ENCODE measurements at places on chromosomes 5 and 9. TPM values are rescaled to one million over a fixed set of nuclear protein-coding genes. Genes with fewer than 3 reads are reported as not detected.

The PCDHGB3 gene
- 0.66 TPM for total RNA-seq

The S1PR3 gene
- 3.0 TPM for total RNA-seq

The AQP7 gene
- total RNA-seq = not detected

The ZNF366 gene
- not detected for total RNA-seq

The PHYHD1 gene
- 1.0 TPM for total RNA-seq

The TRAPPC13 gene
- 21.7 TPM for total RNA-seq

The ADCY2 gene
- total RNA-seq = not detected

The RLN2 gene
- 1.1 TPM for total RNA-seq

The CTSV gene
- 0.24 TPM for total RNA-seq

DNA sequence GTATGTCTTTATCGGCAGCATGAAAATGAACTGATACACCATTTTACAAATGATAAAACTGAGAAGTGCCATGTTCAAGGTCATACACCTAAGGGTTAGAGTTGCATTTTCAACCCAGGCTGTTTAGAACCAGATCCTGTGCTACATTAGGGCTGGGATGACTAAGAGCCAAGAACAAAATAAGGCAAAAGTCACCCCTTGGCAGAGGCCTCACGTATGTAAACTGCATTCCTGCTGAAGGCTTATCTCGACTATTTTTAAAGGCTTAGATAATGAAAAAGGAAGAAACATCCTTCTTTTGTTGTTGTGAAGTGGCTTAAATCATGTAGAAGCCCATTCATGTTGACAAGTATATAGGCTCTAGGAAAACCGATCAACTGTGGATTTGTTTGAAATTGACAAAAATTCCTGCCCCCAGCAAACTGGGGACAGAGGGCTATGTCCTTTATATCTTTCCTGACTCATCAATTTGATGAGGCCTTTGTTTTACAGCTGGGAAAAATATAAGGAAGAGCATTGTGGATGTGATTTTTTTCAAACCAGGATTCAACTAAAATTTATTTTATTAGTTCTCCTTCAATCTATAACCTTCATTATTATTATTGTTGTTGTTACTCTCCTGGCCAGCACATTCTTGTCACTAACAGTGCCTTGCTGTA lies 196.5 kb downstream of the SNX18 start:
- no peak for DNase-seq

- no peak for DNase-seq
Measured at GRCh38 chr9:27276193-27277030, 20.5 kb downstream of the EQTN start.

DNA sequence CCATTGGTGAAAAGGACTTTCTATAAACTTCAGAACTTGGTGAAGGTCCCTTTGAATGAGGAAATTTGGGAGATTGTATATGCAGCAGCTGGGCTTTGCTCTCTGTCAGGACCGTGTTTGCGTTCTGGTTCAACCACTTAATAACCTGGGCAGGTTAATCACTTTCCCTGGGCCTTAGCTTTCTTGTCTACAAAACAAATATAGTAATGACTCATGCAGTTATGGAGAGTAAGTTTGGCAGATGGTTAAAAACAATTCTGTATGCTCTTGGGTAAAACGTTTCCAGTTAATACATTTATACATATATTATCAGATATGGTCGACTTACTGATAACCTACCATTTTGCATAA lies 197.0 kb downstream of the ARHGEF28 start:
- no peak for DNase-seq

DNA sequence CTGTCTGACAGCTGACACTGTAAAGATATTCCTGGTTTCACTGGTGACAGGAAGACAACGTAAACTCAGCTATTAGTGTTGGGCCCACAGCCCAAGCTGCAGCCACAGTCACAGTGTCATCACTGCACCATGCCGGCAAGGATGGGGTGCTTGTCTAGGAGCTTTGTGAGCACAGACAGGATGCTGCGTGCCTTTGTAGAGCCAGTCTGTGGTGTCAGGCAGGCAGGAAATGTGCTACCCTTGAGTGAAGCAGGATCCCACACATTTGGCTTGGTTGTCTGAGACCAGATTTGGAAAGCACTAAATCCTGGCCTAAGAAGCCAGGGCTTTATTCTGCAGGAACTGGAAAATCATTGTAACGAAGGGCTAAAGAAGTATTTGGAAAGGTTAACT lies 121.6 kb upstream of the ADAMTS16 start:
- DNase-seq = no peak

GRCh38 chr9:68704814-68705530 lies at the start of gene PIP5K1B:
TSS of gene PIP5K1B (plus strand) at chr9:68705240. CDS start at chr9:68822615, 117,375 bp downstream.
- DNase-seq = peak; percentile 44

- no peak for DNase-seq
Measured at GRCh38 chr5:175104677-175105076, 339.3 kb downstream of the DRD1 start.

DNA sequence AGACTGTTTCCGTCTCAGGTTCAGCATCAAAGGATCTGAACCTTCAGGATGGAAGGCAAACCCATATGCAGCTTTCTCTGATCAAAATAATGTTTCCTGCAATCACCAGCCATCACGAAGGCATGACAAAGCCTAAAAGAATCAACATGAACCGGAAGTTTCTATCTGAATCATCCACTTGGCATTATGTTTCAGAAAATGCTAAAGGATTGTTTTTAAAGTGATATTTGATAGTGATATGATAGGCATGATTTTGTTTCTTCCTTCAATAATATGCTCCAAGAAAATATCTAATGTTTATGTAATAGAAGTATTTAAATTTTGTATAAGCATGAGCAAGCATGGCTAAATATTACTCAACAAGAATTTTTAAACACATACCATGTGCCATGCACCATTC lies 219.6 kb downstream of the PLK2 start:
- DNase-seq = no peak

- DNase-seq = no peak
Measured at GRCh38 chr5:73747696-73748380, 121.8 kb downstream of the ARHGEF28 start.

GRCh38 chr9:75106857-75107256 lies 18.5 kb downstream of the OSTF1 start:
- DNase-seq = no peak

- no peak for DNase-seq
Measured at GRCh38 chr9:81183761-81184160, 505.6 kb downstream of the TLE1 start.

DNA sequence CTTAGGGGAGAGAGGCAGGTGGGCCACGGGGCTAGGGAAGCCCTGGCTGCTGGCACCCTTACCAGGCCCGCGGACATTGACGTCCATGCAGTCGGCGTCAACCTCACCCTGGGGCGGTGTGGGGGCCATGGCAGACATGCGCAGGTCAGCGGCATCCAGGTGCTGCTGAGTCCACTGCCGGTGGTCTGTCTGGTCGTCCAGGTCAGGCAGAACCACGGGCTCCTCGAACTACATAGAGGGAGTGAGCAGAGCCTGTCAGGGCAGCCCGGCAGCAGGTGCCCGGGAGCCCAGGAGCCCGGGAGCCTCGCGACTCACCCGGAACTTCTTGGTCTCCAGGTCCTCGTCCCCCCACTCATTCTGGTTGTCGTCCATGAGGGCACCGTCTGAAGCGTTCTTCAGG lies 18.8 kb upstream of the SEC16A start:
- DNase-seq = no peak

DNA sequence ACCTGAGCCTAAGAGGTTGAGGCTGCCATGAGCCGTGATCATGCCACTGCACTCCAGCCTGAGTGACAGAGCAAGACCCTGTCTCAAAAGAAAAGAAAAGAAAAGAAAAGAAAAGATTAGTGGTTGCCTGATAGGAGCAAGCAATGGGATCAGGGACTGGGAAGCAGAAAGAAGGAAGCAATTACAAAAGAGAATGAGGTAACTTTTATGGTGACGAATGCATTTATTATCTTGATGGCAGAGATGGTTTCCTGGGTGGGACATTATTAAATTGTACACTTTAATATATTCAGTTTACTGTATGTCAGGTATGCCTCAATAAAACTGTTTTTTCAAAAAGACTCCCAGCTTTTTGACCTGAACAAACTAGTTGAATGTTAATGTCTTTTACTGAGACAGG lies 7.5 kb upstream of the PFDN1 start:
- no peak for DNase-seq

GRCh38 chr5:139745132-139745799 lies 50.3 kb upstream of the PSD2 start:
- no peak for DNase-seq

DNA sequence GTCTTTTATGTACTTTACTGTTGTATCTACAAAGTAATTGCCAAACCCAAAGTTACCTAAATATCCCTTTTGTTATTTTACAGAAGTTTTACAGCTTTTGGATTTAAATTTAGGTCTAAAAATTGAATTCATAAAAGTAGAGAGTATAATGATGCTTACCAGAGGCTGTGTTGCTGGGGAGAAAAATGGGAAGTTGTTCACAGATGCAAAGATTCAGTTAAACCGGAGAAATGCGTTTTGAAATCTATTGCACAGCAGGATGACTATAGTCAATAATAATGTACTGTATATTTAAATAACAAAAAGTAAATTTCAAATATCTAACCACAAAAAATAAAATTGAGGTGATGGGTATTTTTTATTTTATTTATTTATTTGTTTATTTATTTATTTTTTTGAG lies 2.6 kb upstream of the ANKRD18A start:
- DNase-seq = no peak

GRCh38 chr9:133403766-133404453 lies 13.9 kb downstream of the REXO4 start:
- DNase-seq = peak; percentile 19

DNA sequence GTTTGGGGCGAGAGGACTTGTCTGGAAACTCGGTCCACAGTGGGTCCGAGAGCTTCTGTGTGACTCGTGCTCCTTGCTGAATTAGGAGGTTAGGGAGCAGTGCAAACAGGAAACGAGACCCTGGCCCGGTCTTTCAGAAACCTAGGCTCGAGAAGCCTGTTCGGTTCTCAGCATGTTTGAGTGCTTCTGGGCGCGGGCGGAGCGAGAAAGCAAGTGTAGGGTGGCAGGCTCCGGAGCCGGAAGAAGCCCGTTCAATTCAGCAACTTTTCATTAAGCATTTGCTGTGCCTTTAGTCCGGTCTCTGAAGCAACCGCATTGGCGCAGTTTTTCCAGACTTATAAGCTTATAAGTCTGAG lies 547 bp downstream of the CLTA start:
- DNase-seq = peak; percentile 43

GRCh38 chr5:66573733-66574132 lies 22.5 kb upstream of the MAST4 start:
- DNase-seq = no peak

GRCh38 chr5:109708813-109709212 lies 19.1 kb downstream of the MAN2A1 start:
- DNase-seq = no peak

GRCh38 chr5:136018814-136019783 lies 9.7 kb upstream of the TGFBI start:
- DNase-seq = no peak

- no peak for DNase-seq
Measured at GRCh38 chr9:113425072-113425471, 14.5 kb downstream of the C9orf43 start.

GRCh38 chr5:32562843-32563242 lies 22.5 kb upstream of the SUB1 start:
- DNase-seq = no peak

GRCh38 chr5:135678640-135679268 lies 100.0 kb upstream of the CXCL14 start:
- DNase-seq = no peak

DNA sequence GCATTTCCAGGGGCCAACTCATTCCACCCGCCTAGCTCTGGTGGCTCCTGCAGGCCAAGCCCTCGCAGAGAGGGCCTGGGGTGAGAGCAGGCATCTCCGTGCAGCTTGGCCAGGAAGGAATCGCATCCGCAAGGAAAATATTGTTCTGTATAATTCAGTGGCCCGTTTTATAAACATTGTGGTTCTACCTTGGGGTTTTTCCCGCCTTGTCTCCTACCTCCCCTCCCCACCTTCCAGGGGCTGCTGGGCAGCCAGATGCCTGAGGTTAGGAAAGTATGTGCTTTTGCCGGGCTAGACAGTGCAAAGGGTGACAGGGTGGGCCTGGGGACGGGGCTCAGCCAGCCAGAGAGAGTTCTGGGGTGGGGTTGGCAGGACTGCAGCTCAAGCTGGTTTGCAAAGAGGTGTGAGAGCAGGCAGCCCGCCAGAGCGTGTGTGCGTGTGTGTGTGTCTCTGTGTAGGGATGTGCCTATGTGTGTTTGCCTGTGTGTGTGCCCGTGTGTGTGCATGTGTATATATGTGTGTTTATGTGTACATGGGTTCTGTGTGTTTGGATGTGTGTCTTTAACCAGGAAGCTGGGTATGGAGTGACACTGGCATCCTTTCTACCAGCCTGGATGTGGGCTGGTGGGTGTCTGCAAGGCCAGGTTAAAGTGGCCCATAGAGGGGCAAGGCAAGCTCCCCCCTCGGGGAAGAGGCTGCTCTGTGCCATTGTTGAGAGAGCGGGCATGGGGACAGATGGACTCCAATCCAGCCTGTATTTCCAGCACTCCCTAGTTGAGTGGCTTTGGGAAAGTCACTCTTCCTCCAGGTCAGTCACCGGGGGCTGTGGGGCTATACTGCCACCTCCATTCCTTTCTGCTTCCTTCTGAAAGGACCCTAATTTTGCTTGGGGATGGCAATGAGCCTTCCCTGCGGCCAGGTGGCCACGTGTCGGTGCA lies 10.6 kb upstream of the SLC2A6 start:
- no peak for DNase-seq

DNA sequence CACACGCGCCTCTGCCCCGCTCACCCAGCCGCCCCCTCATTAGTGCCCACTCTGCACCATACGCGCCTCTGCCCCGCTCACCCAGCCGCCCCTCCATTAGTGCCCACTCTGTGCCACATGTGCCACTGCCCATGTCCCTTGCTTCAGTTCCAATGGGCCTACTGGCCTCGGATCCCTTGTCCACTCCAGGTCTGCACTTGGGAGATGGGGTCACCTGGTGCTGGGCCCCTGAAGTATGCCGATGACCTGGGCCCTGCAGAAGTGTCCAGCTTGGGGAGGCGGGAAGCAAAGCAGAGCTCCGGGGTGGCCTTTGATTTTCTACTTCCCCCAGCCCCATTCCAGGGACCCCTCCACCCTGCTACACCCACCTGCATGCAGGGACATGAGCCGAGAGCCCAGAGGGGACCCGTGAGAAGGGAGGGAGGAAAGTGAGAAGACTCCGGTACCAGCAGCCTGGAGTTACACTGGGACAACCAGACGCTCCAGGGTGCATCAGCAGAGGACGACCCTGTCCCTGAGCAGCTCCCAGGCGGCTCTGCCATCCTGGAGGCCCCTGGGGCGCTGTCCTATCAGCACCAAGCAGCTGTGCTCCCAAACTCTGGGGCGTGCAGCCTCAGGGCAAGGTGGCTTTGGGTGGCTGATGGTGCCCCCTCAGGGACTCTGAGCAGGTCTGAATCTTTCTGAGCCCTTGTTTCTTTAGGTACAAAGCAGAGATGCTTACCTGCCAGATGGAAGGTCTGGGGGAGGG lies 140.8 kb downstream of the RXRA start:
- no peak for DNase-seq

DNA sequence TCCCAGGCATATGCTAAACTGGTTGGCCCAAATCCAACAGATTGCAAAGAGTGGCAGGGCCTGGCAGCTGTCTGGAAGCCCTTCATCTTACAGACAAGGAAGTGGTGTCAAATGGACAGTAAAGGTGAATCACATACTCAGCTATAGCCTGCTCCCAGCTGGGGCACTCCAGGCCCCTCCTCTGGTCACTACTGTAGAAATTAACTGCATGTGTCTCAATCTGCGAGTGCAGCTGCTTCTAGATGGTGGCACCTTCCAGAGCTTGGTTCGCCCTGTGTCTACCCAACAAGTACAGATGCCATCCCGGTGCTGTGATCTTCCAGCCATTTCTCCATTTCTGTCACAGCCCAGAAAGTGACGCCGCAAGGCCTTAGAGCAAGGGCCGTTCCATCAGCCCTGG lies 50.2 kb downstream of the OTULIN start:
- no peak for DNase-seq
